ENCODE measurements at places on chromosomes 4 and X.
A peak's percentile ranks its signal among the peaks of the same experiment; 100 is the strongest.

DNA sequence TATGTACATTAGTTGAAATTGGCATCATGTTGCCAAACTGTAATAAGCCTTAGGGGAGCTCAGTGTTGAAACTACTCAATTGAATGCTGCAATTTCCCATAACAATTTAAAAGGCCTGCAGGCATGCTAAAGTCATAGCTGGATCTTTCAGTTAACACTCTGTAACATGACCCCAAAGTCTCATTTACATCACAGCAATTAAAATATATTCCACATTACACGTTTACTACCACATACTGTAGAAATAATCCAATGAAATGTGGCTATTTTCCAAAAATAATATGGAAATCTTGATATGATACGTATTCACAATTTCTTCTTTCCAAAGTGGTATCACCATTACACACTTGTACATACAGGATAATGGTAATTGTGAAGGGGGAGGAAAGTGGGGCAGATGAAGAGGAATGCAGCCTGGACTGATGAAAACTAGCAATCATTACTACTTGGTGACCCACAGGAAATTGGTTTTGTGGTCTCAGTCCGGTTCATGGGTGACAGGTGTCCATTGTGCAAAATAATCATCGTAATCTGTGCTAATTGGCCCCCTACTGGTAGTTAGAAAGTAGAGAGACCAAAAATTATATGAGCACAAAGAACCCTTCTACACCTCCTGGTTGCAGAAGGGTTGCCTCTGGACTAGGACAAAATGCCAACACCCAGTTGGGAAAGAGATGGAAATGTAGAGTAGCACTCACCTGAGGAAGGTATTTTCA, 63.7 kb downstream of the TENM3 start:
- no peak for DNase-seq

- no peak for DNase-seq
Measured at GRCh38 chr4:188005561-188005960, 10.0 kb downstream of the ZFP42 start.

- no peak for DNase-seq
Measured at GRCh38 chr4:16125571-16126445, 42.0 kb upstream of the PROM1 start.

GRCh38 chrX:130834149-130834548, 68.9 kb downstream of the ENOX2 start:
- no peak for DNase-seq

DNA sequence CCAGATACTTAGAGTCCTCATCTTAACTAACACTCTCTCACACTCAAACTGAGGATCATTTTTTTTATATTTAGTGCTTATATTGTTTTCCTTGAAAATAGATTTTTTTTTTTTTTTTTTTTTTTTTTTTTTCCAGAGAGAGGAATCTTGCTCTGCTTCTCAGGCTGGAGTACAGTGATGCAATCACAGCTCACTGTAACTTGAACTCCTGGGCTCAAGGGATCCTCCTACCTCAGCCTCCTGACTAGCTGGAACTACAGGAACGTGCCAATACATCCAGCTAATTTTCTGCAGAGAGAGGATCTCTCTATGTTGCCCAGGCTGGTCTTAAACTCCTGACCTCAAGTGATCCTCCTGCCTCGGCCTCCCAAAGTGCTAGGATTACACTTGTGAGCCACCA, 650.3 kb upstream of the ATOH1 start:
- no peak for DNase-seq

- DNase-seq = no peak
Measured at GRCh38 chr4:8874003-8874895, 2.6 kb upstream of the HMX1 start.

DNA sequence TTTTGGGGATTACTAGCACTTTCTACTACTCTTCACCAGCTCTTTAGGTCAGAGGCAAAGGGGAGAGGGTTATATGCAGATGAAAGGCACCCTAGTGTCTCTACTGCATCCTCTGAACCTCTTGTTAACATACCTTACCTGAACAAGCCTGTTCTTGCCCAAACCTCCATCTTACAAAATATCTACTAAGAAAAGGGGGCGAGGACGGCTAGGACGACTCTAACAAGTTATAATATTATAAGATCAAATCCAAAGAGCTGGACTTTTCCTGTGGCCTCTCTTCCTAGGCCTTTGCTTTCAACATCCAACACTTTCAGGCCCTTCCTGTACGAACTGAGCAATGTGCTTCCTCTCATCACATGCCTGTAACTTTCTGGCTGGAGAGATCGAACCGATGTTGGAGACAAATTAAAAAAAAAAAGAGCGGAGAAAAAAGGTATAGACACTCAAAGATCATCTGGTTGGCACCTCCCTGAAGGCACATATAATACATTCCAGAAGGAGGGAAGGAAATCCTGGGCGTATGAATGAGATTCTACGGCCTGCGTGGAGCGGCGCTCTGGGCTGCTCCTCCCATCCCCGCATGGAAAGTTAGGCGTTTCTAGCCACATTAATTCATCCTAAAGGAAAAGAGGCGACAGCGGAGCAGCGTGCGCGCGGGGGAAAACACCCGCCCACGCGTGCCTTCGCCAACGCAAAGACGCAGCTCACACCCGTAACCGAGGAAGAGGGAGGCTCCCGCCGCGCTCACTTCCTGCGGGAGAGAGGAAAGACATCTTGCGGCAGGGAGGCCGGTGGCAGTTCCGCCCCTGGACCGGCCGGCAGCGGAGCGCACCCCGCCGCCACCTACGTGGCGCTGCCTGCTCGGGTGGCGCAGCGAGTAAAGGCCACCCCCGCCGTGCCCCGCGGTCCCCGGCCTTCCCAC, 808 bp downstream of the PRDM5 start:
- DNase-seq = peak; percentile 72

DNA sequence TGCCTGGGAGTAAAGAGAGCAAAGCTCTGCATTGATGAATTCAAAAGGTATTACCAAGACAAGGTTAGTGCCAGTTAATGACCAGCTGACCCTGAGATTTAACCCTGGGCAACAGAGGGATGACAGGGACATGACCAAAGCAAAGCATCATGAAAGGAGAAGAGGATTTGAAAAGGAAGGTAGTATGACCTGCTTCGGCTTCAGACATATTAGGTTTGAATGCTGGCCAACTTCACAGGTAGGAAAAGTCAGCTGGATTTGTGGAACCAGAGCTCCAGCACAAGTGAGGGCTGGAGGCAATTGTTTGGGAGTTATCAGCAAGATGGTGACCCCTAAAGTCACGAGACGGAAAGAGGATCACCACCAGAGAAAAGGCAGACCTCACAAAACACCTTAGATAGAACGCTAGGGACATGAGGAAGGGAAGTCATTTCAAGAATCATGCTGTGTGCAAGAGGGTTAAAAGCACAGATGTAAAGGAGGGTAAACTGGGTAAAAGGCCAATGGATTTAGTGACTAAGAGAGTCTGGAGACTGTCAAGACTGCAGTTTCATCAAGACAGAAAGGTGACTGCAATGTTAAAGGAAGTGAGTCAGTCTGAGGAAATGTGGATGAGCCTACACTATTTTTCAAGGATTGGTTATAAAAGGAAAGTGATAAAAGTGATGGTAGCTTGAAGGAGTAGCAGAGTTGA, 45.6 kb downstream of the SH3RF1 start:
- DNase-seq = no peak

DNA sequence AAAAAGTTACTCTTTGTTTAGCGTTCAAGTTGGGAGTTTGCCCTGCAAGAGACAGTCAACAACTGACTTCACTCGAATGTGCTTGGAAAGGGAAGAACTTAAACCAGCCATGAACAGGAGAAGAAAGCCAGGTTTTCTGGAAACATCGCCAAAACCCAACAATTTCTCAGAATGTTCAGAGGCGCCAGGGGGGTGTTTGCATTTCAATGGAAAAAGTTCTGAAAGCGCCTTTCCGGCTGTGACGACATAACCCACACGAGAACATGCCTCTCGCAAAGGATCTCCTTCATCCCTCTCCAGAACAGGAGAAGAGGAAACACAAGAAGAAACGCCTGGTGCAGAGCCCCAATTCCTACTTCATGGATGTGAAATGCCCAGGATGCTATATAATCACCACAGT, 78.1 kb upstream of the ADGRA3 start:
- no peak for DNase-seq

- no peak for DNase-seq
Measured at GRCh38 chr4:59729321-59729720, 1470.8 kb upstream of the ADGRL3 start.

GRCh38 chr4:41887821-41888686, 47.2 kb upstream of the TMEM33 start:
- DNase-seq = peak; percentile 54

GRCh38 chr4:94446386-94446785, 5.4 kb upstream of the PDLIM5 start:
- no peak for DNase-seq

- peak; percentile 5 for DNase-seq
Measured at GRCh38 chrX:131828482-131828881, 194.6 kb upstream of the STK26 start.
